ENCODE measurements at places on chromosomes 2 and 18.

GRCh38 chr2:60549238-60549927 lies 4.1 kb downstream of the BCL11A start:
- no peak for DNase-seq

- no peak for DNase-seq
Observed at GRCh38 chr2:241237949-241238371, 49.5 kb downstream of the ANO7 start.

DNA sequence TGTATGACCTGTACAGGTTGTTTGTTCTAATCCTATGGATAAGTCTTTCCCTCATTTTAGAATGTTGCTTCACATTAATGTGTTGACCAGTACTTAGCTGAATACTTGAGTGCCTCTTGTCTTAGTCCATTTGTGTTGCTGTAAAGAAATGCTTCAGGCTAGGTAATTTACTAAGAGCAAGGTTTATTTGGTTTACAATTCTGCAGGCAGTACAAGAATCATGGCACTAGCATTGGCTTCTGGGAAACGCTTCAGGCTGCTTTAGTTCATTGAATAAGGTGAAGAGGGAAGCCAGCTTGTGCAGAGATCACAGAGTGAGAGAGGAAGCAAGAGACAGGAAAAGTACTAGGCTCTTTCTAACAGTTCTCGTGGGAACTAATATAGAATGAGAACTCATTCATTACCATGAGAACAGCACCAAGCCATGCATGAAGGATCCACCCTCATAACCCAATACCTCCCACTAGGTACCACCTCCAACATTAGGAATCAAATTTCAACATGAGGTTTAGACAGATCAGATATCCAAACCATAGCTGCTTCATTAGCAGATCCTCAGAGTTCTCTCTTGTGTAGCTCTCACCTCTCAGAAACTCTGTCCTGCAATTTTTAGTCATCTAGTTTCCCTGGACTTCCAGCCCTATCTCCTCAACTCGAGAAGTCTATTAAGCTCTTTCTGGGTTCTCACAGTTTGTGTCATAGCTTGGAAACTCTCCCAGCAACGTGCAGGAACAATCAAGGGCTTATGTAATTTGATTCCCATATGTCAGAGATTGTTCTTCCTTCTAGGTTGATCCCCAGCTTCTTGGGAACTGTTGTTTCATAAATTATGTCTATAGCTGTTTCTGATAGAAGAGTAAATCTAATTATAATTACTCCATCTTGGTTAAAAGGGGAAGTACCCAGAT lies 2082.3 kb upstream of the CELF4 start:
- peak; percentile 92 for DNase-seq

DNA sequence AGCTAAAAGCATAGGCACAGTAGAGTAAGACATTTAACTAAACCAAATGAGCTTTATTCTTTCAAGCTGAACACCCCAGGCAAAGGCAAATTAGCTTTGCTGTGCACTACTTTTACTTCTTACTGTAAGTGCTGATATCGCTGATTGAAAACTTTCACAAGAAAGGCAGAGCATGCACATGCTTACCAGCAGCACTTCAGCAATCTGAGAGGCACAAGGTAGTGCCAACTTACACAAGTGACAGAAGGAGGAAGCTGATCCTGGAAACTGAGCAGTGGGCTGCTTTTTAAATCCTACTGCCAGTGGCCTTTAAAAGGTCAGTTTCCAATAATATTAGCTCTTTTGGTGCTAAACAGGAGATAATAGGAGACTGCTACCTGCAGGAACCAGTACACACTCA lies 43.9 kb downstream of the LANCL1 start:
- no peak for DNase-seq

- no peak for DNase-seq
Observed at GRCh38 chr2:111623380-111623779, 260.6 kb downstream of the ANAPC1 start.

- DNase-seq = no peak
Observed at GRCh38 chr2:36173760-36174404, 181.7 kb upstream of the CRIM1 start.

DNA sequence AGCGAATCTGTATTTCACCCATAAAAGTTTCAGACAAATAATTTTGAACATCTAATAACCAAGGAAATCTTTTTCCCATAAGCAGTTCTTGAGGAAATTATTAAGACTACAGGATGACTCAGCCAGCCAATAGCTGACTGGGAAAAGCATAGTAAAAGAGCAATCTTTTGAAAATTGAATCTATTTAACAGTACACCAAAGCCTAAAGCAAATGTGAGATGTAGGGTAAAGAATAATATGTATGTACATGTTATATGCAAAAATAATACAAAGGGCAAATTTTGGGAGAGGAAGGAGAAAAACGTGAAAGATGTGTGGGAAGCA lies 12.6 kb upstream of the KDSR start:
- no peak for DNase-seq

DNA sequence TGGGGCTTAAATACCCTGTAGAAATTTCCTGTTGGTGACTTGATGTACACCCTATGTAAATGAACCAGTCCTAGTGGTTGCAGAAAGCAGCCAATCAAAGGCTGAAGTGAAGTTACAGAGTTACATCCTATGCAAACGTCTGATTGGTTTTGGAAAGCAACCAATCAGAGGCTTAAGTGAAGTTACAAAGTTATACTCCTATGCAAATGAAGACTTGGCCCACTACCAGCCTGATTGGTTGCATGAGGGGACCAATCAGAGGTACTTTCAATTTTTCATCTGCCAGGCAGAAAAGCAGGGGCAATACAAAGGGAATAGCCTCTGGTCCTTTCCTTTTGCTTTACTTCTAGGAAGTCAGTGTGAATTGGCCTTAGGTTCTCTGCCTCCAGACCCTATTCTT lies 13.6 kb upstream of the ZNF397 start:
- no peak for DNase-seq

DNA sequence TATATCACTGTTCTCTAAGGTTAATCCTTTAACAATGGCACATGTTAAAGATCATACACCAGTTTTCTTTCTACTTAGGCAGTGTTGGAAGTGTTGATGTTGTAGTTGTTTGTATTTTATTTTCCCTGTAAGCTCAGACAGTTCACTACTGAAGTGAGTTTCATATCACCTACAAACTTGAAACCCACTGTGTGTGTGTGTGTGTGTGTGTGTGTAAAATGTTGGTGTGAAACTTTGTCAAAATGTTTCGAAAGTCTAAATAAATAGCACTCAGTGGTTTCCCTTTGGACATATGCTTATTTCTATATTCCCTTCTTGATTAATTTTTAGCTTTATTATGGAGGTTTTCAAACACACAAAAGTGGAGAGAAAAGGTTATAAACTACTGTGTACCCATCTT lies 79.8 kb upstream of the CAVIN2 start:
- no peak for DNase-seq

GRCh38 chr2:120271711-120272379 lies 19.2 kb downstream of the RALB start:
- no peak for DNase-seq

DNA sequence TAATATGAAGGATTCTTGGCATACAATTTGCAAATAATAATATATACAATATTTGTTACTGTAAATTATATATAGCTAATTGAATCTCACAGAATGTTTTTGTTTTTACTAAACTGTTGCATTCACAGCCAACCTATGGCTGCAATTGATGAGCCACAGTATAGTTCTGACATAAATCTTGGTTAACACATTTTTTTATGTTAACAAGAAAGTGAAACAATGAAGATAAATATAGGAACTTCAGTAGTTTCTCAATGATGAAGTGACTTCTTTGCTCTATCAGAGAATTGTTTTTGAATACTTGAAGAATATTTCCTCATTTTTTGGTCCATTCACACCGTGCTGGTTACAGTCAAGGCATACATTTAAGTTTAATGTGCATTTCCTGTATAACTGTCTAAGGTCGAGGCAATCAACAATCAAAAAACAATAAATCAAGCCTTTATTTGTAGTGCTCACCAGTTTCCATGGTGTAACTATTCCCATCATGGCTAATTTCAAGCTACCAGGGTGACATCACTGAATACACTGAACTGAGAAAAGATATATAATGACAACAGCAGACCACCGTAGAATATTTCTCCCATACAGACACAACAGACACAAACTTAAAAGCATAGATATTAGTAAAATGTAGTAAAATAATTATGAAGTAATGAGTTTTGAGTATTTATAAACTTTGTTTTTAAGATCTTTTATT lies 12.9 kb upstream of the ETAA1 start:
- no peak for DNase-seq

DNA sequence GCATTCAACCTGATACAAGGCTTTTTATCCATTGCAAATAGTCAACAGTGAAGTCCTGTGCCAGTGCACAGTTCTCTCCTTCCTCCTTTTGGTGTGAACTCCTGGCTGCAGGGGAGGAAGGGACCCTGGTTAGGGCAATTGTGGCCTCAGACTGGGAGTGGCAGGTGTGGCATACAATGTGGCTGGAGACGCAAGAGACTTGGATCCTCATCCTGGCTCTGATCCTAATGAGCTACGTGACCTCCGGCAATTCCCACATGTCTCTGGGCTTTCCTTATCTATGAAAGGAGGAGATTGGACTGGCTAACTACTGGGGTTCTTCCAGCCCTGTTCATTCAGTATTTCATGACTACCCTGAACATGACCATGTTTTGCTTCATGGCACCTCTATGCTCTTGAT lies 10.5 kb upstream of the IL1A start:
- DNase-seq = no peak

DNA sequence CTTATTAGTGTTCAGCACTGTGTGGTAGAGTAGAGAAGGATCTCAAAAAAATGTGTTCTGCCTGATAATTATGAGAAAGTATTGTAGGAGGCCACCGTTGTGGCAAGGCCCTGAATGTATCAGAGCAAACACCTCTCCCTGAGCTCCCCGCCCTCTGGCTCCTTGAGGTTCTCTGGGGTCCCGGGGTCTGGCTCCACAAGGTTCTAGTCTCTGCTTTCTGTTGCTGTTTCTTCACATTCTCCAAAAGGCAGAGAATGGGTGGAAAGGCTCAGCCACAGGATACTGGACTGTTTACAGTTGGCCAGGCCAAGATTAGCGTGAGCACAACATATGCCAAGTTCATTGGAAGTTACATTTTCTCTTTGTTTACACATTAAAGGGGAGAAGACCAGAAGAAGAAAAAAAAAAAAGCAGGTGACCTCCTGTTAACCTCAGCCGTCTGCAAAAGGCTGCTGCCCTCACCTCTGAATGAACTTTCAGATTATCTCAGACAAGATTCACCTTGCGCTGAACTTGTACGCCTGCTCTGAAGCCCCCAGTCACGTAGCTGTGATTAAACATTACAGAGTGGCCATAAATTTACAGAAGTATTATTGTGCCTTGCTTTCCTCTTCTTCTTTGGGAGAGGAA lies 56.6 kb upstream of the CYP26B1 start:
- DNase-seq = peak; percentile 48

DNA sequence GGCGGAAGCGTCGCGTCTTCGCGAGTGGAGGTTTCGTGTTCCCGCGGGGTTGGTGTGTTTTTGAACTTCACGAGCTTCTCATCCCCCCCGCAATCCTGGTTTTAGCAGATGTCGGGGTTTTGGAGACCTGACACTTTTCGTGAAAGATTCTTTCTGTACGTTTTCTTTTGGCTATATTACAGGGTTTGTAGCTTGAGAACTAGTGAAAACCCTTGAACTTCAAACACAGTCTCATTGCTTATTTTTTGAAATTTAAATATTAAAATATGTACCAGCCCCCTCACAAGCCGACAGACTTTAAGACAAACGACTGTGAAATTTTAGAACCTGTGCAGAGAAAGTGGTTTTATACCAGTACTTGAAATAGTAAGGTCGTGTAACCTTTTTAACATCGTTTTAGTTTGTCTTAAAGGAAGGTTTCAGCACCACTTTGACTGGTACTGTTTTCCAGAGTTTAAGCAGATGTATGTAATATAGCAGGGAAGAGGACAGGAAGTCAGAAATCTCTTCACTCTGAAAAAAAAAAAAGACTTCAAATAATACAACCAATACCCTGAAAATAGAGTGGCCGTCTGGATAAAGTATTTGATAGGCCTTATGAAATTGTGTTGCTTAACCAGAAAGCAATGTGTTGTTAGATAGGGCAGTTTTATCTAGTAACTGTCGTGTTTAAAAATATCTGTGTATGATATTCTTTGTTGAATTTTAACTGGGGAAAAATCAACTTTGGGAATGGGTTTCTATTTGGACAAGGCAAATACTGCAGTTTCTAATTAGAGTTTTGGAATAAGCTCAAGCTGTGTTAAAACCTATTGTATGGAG lies 1.4 kb downstream of the SPATS2L start:
- peak; percentile 58 for DNase-seq

GRCh38 chr2:22483036-22483435 lies 901.9 kb upstream of the KLHL29 start:
- DNase-seq = no peak

- peak; percentile 34 for DNase-seq
Observed at GRCh38 chr2:97747716-97748115, 34.3 kb downstream of the ZAP70 start.

DNA sequence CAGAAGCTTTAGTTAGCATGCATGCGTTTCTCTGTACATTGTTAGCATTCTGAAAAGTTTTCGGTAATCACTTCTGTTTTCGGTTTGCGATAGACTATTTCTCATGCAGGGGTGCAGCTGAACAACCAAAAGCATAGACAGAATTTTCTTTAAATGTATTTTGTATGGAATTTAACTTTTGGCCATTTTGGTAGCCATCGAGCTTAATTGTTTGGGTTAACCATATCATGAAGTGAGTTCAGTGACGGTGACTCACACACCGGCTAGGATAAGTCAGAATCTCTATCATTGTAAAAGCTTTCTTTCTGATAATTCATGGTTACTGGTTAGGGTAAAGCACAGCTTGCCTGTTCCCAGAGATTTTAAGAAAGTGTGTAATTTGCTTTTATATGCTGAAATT lies 107.2 kb downstream of the CD226 start:
- DNase-seq = peak; percentile 11

- no peak for DNase-seq
Observed at GRCh38 chr18:34354351-34354750, 129.6 kb upstream of the NOL4 start.

- DNase-seq = no peak
Observed at GRCh38 chr2:158380746-158381145, 75.8 kb downstream of the CCDC148 start.

DNA sequence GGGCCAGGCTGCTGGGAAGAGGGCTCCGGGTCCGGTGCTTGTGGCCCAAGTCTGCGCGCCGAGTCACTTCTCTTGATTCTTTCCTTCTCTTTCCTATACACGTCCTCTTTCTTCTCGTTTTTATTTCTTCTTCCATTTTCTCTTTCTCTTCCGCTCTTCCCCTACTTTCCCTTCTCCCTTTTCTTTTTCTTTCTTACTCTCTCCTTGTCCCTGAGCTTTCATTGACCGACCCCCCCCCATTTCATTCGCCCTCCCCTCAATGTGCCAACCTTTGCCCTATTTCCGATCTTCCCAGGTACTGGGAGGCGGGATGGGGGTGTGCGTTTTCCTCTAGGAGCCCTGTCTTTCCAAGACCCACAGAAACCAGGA lies 1.8 kb downstream of the ONECUT2 start:
- DNase-seq = no peak

DNA sequence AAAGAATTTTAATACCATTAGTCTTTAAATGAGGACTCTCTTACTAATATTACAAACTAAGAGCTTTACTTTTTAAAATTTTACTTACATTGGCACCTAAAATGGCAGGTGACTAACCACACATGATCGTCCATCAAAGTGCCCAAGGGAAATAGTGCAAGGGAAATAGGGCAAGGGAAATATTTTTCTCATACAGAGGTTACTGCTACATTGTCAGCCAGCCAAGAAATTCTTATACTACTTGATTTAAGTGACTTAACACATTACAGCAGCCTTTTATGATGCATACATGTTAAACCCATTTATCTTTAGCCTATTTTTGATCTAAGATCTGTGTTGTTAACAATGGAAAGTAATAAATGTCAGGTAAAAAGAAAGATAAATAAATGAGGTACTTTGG lies 587.2 kb upstream of the PKDCC start:
- peak; percentile 13 for DNase-seq

Measured in cardiac fibroblast (primary cell).